ENCODE measurements at places on chromosomes 16 and 17. TPM values are rescaled to one million over a fixed set of nuclear protein-coding genes. Genes with fewer than 3 reads are reported as not detected.

DNA sequence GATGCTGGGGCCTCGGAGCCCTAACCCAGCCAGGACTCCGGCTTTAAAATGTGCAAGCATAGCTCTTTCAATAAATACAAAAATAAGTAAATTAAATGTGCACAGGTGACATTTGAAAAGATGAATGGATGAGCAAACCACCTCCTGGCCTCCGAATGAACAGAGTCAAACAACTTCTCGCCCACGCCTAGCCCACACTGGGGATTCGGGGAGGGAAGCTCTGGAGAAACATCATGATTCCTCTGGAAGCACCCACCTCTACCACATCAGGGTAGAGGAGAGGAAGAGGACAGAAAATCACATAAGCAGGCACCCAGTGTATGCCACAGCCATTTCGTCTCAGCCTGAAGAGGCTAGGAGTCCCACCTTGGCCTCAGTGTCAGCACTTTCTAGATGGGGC is 105.8 kb downstream of the SDK2 start:
- no peak for DNase-seq

- DNase-seq = no peak
Observed at GRCh38 chr17:62627904-62628633, 599 bp downstream of the MRC2 start.

CBFA2T3 gene
- polyA plus RNA-seq = 2.7 TPM

DNA sequence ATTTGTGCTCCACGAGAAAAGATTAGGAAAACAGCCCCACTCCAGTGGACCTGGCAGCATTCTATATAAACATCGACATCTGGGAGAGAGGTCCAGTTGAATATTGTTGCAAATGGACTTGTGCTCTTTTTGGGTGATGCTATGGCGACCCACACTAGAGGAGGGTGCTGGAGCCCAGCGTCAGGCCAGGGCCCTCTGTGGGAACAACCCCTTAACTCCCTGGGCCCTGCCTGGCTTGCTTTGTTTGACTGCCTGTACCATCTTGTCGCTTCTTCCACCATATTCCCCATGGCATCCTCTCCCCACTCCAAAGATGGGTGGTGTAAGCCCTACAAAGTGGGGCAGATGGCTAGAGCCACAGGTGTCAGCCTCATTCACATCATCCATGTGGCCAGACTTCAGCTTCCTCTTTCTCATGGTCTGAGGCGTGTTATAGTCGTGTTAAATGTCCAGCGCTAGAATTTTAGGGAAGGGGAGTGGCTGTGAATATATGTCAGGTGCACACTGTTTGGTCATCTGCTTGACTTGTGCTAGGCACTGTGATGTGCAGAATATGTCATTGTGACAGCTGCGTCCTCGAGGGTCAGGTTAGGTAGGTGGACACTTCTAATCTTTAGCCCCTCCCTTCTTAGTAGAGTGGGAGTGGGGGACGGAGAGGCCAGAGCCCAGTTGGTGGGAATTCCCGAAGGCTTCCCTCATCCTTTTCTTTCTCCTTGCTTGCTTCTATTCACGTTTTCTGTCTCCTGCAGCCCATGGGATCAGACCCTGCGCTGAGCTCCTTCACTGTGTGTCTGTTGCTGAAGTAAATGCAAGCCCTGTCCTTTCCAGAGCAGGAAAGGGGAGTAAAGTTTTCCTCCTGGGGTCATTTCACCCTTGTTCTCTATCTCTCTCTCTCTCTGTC is 49.8 kb downstream of the MPRIP start:
- DNase-seq = no peak

ZNHIT3 gene
- polyA plus RNA-seq = 60.9 TPM

- DNase-seq = no peak
Observed at GRCh38 chr17:73539166-73539565, 105.1 kb downstream of the SDK2 start.

- no peak for DNase-seq
Observed at GRCh38 chr17:50653738-50654137, 19.1 kb downstream of the ABCC3 start.

DNA sequence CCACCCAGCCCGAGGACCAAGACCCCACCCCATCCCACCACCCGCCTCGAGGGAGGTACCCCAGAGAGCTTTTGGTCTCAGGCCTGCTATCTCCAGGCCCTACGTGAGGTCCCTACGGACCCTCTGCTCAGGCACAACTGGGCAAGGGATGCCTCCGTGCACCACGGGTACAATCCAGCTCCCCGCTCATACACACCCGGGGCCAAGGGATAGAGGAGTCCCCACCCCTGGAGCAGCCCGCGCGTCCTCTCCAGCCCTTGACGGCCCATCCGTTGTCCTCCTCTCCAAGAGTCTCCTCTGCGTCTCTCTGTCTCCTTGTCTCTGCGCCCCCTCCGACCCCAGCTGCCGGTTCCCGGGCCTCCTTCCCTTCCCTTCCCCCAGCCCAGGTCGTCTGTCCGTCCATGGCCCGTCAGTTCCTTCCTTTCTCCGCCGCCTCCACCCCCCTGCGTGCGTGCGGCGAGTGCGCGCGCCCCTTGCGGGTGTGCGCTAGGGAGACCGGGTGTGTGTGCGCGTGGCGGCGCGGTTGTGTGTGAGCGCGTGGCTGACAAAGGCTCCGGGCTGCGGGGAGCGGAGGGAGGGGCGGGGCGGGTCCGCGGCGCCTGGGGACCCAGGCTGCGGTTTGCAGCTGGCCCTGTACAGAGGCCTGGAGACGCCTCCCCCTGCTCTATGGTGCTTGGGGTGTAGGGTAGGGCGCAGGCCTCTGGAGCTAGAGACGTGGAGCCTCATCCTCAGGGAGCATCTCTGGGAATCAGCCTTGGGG is 930 bp downstream of the SPNS2 start:
- DNase-seq = no peak

MEIOC gene
- 2.1 TPM for polyA plus RNA-seq

GRCh38 chr16:10805334-10805733 is 13.3 kb downstream of the TVP23A start:
- no peak for DNase-seq

DNA sequence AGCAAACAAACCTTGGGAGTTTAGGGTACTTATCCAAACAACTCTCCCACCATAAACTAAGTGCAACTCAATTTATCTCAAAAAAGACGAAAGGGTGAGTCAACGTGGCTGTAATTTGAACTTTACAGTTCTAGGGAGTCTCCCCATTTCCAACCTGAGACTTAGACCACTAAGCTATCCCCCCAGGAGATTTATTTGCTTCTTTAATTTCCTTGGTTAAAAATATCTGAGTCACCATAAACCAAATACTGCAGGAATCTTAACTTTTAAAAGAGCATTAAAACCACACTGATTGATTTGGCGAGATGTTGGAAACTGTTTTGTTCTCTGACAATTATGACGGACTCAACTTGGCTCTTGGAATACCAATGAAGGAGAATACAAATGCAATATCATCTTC is 299.3 kb upstream of the SOX9 start:
- no peak for DNase-seq

CCL1 gene
- not detected for polyA plus RNA-seq

DNA sequence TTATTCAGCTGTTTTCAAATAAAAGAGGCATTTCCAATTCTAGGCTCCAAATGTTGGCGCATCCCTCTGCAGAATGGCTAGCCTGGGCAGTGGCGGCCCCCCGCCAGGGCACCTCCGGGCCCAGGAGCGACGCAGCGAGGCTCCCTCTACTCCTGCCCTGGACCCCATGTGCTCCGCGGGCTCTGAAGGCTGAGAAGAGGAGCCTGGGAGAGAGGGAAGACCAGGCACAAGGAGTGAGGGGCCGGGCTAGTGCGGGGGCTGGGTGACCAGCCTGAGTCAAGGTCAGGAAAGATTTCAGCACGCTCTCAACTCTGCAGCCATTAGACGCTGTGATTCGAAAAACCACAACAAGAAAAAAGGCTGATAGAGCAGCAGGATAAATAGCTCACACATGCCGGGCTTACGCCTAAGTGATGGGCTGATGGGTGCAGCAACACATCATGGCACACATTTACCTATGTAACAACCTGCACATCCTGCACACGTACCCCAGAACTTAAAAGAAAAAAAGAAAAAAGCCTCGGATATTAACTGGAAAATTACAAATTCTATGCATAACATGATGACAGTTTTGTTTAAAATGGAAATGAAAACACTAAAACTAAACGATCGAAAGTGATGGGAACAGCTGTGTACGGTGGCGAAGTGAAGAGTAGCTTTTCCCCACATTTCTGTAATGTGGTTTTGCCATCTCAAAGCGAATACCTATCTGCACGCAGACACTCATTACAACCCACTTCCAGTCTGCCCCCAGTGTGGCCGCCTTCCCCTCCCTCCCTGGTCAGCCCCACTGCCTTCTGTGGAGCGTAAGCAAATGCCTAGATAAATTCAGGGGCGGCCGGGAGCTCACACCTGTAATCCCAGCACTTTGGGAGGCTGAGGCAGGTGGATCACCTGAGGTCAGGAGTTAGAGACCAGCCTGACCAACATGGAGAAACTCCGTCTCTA is 44.4 kb downstream of the MAP1LC3B start:
- no peak for DNase-seq

DNA sequence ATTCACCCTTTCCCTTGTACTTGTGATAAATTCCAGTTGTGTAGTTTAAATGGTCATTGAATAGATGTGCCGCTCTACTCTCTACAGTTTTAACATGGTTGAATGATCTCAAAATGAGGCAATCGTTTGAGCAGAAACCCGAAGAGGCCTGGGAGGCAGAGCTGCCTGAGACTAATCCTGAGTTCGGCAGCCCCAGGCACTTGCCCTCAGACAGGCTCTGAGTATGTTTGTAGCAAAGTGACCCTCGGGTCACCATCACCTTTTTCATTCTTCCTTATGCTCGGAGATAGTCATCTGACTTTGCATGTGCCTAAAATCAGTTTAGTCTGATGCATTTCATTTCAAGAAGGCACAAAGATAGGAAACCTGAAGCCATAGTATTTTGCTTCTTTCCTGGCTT is 184.0 kb upstream of the RBFOX1 start:
- DNase-seq = no peak

- DNase-seq = no peak
Observed at GRCh38 chr16:55437625-55438024, 41.4 kb upstream of the MMP2 start.

All from renal cortex interstitium (tissue), 15 donors.